ENCODE measurements at places on chromosomes 7 and 10.

DNA sequence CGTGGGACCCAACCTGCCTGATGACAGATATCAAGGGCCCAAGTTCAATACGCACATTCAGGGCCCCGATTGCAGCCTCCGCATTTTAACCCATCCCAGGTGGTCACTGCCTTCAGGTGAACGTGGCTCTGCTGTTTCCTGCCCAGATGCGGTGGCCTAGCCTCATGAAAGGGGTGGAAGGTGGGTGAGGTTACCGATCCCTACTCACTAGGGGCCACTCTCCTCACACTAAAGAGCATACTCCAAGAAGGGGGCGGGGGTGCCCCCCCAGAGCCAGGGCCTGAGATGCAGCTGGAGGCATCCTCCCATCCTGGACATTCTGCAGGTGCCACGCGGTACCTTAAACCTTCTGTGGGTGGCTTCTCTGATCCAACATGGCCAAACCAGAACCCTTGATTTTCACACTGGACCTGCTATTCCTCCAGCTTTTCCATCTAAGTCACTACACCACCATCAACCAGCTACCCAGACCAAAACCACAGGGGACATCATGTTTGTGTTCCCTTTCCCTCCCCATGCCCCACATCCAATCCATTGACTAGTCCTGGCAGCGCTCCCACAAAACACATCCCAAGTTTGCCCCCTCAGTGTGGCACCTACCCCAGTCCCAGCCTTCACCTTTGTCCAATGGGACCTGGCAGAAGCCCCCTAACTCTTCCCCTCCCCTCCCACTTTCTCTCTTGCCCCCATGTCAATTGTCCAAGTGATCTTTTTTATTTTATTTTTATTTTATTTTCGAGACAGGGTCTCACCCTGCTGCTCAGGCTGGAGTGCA, 30.0 kb downstream of the PRLHR start:
- DNase-seq: no peak

DNA sequence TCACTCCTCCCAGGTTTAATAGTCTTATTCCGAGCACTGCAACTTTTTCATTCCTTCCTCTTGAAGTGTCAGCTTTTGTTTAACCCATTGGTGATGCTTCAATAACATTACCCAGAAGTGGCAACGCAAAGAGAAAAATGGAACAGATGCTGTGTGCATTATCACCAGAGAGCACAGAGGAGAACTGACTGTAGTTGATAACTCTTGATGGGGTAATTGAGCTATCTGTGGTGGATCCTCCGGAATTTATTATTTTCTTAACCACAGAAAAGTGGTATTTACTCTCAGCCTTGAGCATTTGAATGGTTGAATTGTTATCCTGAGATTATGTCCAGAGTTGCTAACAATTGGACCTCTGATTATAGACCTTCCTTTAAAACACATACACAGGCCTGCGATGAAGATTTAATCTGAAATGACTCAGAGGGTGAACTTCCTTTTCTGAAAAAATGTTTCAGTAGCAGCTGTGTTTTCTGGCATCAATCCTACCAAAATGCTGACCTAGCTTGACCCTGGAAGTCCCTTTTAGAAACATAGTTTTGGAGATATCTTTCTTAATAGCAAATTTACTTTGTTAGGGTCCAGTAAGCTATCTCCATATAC, 1584.4 kb upstream of the LRRTM3 start:
- DNase-seq: peak; percentile 18

DNA sequence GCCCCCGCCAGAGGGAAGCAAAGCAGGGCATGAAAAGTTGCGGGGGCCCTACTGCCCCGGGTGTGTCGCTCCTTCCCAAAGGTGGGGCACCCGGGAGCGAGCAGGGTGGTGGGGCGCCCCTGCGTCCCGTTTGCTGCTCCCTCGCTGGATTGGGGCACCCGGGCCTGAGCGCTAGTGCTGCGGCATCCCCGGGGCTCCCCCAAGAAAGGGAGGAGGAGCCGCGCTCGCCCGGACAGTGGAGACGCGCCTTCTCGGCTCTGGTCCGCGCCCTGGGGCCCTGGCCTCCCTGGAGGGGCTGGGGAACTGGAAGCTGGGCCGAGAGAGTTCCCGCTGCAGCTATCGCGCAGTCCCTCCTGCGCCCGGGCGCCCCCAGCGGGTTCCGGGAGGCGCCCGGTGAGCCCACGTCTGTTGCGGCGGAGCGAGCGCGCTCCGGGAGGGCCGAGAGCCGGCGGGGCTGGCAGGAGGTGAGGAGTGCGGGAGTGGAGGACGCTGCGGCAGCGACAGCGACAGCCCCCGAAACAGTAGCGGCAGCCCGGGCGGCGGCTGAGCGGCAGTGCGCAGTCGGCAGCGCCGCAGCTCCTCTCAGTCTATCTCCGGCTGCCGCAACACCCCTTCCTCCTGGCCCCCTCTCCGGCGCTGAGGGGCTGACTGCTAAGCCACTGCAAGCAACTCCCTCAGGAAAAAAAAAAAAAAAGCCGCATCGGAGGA, 504 bp upstream of the BMPER start:
- peak; percentile 72 for DNase-seq

DNA sequence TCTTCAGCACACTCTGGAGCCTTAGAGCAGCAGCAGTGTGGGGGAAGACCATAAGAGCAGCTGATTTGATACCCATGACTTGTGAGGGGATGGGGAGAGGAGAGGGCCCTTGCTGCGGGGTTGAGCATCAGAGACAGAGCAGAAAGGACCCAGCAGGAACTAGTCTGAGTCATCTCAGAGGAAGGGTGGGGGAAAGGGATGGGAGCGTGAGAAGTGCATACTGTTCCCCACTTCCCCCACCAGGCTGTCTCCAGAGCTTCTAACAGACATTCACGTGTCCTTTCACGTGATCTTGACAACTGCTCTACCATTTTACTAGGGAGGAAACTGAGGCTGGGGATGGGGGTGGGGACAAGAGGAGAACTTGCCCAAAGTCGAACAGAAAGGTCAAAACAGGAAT, 38.7 kb downstream of the FAM241B start:
- no peak for DNase-seq

GRCh38 chr10:27578316-27578715, 74.2 kb downstream of the RAB18 start:
- peak; percentile 41 for DNase-seq

DNA sequence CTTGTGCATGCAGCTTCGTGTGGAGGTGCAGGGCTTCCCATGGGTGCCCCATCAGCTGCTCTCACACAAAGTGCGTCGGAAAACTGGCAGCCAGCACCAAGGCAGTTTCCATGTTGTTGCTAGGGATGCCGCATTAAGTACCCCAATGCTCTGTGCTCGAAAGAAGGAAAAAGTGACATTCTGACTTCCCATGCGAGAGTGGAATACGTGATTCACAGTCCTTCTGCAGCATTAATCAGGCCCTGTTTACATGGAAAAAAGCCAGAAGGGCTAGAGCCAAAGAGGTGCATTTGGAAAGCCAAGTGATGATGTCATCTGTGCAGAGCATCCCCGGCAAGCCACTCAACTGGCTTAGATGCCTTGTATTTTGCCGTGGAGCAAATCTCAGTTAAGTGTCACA, 258.3 kb downstream of the GATA3 start:
- DNase-seq: no peak

DNA sequence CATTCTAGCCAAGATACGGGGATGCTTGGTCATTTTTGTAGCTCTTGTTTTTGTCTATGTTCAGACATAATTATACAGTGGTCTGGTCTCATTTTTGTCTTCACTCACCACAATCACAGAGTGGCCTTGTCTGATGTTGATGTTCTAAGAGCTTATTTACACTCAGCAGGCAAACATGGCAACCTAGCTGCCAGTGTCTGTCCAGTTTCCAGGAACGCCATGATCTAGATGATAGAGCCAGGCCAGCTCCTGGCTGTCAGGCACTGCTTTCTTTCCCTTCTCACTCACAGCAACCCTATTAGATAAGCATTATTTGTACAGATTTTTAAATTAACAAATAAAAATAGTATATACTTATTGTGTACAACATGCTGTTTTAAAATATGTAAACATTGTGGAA, 98.6 kb upstream of the PHF14 start:
- DNase-seq: no peak

- peak; percentile 12 for DNase-seq
These were observed 40.9 kb upstream of the MTPN start for GRCh38 chr7:136018104-136018503.

DNA sequence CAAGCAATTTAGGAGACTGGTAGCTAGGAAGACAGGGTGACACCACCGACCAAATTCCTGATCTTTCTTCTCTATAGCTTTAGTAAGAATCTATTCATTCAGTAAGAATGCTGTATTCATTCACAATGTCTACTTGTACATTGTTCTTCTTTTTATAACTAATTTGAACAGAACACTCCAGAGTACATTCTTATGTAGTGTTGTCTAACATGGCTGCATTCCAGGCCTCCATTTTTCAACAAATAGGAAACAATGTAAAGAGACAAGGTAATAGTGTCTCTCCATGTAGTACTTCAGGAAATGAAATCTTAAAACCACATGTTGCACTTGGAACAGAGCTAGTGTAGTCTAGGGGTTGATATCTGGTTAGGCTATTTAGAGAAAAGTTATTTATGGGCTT, 1.8 kb downstream of the VCL start:
- peak; percentile 52 for DNase-seq

- no peak for DNase-seq
These were observed 1.3 kb downstream of the EXOC6 start for GRCh38 chr10:92849576-92850090.

GRCh38 chr7:26918241-26918640, 53.9 kb upstream of the SKAP2 start:
- DNase-seq: peak; percentile 5

DNA sequence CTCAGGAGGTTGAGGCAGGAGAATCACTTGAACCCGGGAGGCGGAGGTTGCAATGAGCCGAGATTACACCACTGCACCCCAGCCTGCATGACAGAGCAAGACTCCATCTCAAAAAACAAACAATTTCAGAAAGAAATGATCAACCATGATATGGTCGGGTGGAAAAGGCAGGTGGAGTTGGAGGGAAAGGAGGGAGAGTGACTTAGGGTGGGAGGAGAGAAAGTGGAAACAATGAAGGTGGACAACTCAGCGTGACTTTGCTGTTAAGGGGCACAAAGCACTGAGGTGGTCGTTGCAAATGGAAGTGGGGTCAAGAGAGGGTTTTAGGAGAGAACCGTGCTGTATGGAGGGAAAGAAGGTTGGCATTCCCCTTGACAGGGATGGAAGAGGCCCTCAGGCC, 30.0 kb upstream of the FXYD4 start:
- DNase-seq: no peak

DNA sequence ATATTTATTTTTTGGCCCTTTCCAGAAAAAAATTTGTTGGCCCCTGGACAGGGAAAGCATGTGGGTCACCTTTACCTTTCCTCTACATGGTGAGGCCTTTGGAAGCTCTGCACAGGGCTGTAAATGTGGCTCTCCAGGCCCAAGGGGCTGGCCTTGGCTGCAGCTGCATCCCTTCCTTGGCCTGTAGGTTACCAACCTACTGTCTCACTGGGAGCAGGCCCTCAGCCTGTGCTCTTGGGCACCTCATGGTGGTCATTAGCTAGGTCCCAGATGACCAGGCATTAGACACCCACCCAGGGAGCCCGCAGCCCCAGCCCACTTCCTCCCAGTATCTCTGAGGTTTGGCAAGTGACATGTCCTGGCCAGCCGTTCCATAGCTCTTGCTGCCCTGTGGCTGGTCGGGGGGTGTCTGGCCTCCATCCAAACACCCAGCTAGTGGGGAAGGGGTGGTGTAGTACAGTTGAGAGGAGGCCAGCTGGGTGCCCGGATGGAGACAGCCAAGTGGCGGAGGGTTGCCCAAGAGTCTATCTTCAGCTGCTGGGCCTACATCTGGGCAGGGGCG, 7.1 kb upstream of the CPA5 start:
- DNase-seq: no peak

GRCh38 chr10:59283456-59284091, 78.8 kb downstream of the FAM13C start:
- DNase-seq: peak; percentile 5

DNA sequence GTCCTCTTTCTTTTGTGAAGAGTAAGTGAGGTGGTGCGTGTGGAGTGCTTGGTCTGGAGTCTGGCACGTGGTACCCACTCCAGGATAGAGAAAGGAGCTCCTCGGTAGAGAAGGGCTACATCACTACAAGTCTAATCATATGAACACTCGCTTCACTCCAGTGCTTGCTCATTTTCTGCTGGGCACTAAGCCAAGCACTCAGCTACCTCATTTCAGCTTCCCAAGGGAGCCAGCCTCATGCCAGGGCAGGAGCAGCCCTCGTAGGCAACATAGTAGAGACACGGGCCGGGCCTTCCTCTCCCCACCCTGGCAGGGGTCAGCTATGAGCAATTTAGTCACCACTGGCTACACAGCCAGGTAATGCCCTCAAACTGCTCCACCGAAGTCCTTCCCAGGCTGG, 11.4 kb upstream of the HSPA12A start:
- DNase-seq: no peak

- DNase-seq: peak; percentile 34
These were observed 44.6 kb upstream of the RSBN1L start for GRCh38 chr7:77651575-77652162.

DNA sequence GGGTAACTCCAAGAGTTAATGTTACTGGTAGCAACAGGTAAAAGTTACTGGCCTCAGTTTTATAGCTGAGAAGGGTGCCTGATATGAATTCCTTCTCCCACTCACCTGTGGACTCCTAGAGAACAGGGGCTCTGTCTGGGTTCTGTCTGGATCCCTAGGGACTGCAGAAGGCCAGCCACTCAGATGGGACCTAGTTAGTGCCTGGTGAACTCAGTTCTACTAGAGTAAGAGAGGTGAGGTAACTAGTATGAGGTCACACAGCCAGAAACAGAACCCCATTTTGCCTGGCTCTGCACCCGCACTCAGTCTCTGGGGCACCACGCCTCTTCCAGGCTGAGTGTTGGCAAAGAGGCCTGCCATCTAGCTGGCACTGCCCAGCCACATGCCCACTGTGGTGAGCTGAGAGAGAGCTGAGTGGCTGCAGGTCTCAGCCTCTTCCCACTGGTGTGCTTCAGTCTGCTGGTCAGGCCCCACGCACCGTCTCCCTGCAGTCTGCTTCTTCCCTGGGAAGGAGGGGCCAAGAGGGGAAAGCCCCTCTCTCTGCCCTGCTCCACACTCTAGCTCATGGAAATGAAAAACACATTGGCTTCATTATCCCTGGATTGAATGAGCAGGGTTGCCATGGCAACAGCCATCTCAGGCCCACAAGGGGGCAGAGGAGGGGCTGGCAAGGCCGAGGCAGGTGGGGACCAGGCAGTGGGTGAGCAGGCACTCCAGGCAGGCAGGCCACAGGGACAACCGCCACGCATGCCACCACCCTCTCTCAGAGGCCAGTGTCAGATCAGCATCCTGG, 110.6 kb downstream of the ZMIZ1 start:
- no peak for DNase-seq

DNA sequence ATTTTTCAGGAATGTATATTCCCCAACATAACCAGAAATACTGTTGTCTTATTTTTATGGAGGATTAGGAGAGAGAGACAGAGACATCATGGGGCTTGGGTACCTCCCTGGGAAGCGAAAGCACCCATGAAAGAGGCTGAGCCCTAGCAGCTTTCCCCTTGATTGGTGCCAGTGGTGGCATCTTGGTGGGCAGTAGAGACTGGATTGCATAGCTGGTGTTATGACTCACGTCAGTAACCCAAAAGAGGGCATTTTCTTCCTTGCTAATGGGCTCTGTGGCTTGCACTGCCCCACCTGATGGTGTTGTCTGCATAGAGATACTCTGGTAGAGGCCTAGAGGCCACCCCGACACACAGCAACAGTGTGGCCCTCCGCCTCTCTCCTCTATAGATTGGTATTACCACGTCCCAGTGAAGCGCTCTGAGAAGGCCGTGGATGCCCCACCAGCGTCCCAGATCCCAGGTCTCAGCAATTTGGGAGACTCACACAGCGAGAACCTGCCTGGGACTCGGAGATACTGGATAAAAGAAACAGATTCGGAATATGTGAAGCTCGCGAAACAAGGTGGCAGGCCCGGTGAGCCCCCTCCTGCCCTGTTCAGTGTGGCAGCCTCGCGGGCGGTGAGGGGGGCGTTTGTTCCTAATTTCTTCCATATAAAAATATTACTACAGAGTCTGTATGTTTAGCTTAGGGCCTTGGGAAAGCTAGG, 5.8 kb downstream of the C7orf57 start:
- no peak for DNase-seq
